HepG2 (cell line): ENCODE measurements at places on chromosomes 4 and X.

DNA sequence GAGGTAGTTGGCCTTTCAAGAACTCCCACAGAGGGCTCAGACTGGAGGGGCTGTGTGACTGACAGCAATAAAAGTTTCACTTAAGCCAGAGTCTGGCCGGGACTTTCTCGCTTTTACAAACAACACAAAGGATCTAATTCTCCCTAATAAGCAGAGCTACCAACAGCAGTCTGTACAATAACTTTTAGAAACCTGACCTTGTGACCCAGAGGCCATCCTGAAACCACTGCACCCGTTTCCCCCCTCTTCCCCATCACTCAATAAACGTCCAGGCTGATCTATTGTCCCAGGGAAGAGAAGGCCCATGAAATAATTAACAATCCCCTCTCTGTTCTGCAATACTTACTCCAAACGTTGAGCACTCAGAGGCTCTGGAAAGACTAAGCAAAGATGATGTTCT, 442.4 kb downstream of the ZIC3 start:
- no peak for DNase-seq

GRCh38 chr4:2400841-2401609, 17.4 kb downstream of the ZFYVE28 start:
- DNase-seq: no peak

GRCh38 chrX:130799393-130799792, 103.6 kb downstream of the ENOX2 start:
- no peak for DNase-seq

DNA sequence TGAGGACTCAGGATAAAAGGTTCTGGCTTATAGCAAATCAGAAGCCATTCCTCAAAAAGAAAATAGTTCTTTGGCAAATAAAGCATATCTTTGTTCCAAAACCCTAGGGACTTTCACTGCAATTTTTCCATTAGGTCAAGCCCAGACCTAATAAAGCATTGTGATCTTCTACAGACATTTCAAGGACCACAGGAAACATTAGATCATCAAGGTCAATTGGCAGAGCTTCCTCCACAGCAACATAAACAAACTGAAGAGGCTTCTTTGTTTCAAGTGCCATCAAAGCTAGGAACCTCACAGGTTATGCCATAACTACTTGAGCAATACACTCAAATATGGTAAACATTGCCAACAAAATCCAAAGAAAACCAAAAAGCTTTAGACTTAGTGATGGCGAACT, 144.9 kb downstream of the ANXA5 start:
- DNase-seq: peak; percentile 14

GRCh38 chrX:727738-728621, 97.4 kb downstream of the SHOX start:
- peak; percentile 9 for DNase-seq

DNA sequence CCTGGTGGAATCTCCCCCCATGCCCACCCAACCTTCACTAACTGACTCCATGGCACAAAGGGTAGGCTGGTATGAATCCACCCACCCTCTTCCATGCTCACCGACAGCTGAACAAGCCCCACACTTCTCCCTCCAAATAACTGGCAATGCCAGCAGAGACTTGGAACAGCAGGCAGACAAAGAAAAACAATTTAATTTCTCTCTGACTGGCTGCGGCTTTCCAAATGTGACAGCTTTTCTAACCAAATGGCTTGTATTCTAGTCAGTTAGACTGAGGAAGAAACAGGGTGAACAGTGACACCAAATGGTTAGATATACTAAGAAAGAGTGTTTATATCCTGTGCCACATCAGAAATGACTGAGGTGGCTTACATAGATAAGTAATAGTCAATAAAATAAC, 199.3 kb upstream of the ADAMTS3 start:
- no peak for DNase-seq

DNA sequence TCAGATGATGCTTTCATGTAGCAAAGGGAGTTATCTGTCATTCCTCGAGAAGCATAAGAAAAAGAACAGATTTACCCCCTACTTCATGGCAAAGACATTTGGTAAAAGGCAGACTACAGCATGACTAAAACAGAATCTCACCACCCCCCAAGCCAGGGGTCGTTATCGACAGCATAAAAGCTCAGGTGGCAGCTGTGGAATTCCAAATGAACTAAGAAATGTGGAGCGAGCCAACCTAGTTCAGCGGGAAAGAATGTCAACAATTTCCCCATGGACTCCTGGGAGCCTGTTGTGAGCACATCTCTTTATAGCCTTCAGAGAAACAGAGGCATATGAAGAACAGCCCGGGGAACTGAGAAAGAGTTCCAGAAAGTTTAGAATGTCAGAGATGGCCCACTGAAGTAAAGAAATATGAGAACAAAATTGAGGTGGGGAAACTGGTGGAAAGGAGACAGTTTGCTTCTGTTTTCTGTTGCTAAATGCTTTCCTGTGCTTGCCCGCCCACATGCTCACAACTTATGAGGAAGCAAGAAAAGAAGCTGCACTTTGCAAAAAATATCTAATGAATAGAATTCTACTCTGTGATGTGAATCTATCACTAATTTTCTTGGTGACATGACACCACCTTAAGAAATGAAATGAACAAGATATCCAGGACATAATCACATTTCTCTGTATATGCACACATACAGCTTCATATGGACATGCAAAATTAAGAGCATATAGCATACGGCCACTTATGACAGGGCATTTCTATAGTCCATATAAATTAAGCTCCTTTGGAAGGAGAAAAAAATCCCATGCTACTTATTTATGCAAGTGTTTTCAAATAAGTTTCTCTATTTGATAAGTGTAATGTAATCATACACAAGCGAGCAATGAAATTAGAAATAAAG, 135.3 kb upstream of the MID1 start:
- DNase-seq: no peak

- no peak for DNase-seq
Observed at GRCh38 chr4:143455211-143455610, 58.3 kb upstream of the SMARCA5 start.

- DNase-seq: no peak
Observed at GRCh38 chrX:37425370-37425769, 76.2 kb downstream of the PRRG1 start.

- DNase-seq: no peak
Observed at GRCh38 chr4:119070301-119070700, 65.3 kb upstream of the MYOZ2 start.

DNA sequence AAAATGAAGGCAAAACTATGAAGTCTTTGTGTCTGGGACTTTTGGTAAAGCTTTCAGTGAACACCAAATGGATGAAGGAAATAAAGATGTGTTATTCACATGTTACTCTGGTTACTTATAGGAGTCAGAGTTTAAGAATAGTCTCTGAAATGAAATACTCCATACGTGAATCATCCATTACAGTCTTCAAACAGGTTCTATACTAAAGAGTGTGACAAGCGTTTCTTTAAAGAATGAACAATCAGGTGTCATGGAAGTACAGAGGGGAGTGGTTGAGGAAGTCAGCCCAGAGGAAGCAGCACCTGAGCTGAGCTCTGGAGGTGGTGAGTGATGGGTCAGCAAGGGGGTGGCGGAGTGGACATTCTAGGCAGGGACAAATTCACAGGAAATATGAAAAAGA, 41.8 kb upstream of the SORBS2 start:
- DNase-seq: no peak

GRCh38 chr4:139896091-139896604, 230.5 kb downstream of the MGST2 start:
- DNase-seq: no peak

GRCh38 chr4:118968813-118969212, 80.2 kb downstream of the SYNPO2 start:
- no peak for DNase-seq

GRCh38 chr4:153426207-153426885, 39.8 kb upstream of the TMEM131L start:
- no peak for DNase-seq

- no peak for DNase-seq
Observed at GRCh38 chr4:54553001-54553400, 104.8 kb upstream of the KIT start.

- peak; percentile 9 for DNase-seq
Observed at GRCh38 chrX:24242649-24243175, 71.2 kb downstream of the SUPT20HL2 start.

- DNase-seq: no peak
Observed at GRCh38 chr4:7253837-7254236, 61.5 kb downstream of the SORCS2 start.
